ENCODE measurements at places on chromosomes 4 and X.

GRCh38 chr4:134687646-134688628 lies 486.3 kb upstream of the PABPC4L start:
- DNase-seq = no peak

DNA sequence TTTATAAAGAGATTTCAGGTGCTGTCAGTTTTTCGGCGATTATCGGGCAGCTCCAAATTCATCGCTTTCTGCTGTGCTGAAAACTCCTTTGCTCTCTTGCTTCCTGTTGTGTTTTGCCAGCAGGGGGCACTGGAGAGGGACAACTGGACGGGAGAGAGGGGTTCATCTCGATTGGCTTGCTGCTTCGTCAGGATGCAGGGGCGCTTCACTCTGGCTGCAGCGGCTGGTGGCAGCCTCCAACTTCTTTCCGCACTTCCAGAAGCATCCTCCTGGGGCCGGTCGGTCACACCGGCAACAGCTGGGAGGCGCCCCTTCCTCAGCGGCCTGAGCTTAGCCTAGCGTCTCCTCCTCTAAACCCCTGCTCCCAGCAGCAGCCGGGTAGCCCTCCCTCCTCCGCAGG lies 29.5 kb downstream of the MSL3 start:
- DNase-seq = peak; percentile 49

- no peak for DNase-seq
These were observed 2.9 kb downstream of the ASMTL start for GRCh38 chrX:1449823-1450149.

DNA sequence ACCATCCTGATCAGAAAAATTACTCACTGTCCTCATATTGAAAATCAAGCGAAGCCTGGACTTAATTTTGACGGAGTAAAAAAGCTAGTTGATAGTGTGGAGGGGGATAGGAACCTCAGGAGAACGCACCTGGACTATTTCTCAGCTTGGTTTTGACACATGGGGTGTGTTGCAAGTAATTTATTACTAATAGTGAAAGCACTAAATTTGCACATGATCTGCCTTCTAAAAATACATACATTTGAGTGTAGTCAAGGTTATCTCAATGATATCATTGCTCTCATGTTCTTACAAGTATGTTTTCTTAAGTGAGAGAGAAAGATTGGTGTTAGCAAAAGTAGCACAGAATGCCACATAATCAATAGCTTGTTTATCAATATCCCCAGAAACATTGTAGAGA lies 29.5 kb downstream of the LRIT3 start:
- DNase-seq = no peak

DNA sequence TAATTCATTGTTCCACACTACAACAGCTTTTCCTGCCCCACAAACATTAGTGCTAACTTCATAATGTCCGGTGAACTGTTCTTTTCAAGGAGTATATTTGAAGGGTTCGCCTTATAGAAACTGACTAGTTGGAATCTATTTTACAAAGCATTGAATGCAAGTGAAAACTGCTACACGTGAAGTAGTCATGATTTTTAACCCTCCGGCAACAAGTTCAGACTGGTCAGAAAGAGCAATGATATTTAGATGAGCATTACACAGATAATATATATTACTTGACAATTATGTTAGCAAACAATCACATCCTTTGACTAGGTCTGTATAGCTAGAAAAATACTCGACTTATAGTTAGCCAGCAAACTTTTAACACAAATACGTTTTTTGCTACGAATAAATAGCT lies 1.7 kb upstream of the SLAIN2 start:
- no peak for DNase-seq

DNA sequence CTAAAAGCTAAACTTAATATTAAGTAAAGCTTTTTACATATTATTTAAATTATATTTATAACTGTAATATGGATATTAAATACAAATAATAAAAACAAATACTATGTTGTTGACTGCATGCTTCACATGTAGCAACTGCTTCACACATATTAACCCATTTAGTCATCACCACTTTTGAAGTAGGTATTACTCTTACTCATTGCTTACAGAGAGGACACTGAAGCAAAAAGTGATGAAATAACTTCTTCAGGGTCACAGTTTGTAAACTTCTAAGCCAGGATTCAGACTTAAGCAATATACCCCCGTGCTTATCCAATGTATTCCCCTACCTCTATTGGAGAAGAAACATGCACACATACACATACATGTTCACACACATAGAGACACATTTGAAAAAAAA lies 166.6 kb downstream of the DKK2 start:
- peak; percentile 96 for DNase-seq

DNA sequence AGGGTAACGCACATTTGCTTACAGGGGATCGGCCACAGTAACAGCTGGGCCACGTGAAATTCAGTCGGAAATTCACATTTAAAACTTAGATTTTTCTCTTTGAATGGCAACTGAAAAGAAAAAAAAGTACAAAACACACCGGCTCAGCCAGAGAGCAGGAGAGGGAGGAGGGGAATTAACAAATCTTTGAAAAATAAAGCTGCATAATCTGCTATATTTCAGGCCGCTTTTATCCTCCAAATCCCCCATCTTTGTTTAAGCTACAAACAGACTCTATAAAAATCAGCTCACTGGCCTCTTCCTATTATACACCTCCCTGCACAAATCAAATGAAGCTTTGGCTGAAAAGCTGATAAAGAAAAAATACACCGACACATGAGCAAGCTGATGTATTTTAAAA lies 169.1 kb downstream of the LDB2 start:
- DNase-seq = no peak
